ENCODE measurements at places on chromosomes 1 and 21.

DNA sequence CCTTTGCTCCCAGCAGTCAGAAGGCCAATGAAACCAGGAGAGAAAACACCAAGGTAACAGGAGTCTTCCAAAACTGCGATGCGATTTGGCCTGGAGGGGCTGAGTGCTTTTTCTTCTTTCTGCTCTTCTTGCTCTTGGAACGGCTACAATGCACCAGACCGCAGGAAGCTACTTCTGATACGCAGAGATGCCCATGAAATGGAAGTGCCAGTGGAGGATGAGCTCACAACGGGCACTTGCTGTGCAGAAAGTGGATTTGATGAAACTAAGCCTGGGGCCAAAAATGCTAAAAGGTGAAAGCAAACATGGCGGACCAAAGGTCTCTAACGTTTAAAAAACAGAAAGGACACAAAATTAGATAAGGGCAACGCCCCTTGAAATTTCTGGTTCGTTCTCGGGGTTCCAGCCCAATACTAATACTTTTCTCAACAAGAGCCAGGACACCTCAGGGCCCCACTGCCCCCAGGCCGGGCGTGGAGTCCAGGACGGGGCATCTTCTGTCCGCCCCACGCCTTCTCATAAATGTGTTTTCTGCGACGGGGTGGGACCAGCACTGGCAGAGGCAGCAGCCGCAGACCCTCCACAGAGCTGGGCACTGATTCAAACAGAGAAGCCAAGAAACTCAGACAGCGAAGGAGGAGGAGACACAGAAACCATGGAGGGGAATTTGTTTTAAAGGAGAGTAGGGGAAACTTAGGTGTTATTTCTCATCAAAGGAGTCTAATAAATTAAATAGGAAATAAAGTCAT lies 101.3 kb downstream of the CRYAA start:
- no peak for DNase-seq

- DNase-seq, result no peak
These were observed 10.1 kb downstream of the MFSD2A start for GRCh38 chr1:39965044-39965443.

DNA sequence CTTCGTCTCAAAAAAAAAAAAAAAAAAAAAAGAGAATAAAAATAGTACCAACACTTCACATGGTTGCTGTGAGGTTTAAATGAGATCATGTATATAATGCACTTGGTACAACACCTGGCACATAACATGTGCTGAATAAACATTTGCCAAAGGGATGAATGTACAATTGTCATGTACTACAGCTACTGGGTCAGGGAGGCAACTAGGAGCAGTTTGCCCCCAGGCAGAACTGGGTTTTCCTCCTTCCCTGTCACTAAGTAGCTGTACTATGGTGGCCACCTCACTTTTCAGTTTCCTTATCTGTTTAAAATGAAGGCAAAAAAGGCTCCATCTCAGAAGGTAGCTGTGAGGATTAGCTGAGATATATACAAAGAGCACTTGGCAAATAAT lies 11.5 kb downstream of the AK2 start:
- no peak for DNase-seq

DNA sequence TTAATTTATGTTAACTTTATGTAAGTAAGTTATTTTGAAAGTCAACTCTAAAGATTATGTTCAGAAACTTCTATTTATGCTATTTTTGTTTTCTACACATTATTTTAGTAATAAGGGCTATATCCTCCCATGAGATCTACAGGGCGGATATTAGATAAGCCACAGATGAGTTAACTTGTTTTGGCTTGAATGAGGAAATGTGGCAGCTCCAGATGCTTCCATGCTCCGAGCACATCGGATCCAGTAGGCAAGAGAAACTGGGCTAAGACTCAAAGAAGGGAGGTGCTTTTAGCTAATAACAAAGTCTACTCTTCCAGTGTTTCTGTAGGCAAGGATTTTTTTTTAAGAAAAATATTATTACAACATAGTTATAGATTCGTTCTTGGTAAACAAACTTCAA lies 20.0 kb upstream of the LAMC1 start:
- DNase-seq, result no peak

GRCh38 chr1:161993576-161993975 lies 30.1 kb downstream of the OLFML2B start:
- no peak for DNase-seq

- DNase-seq, result peak; percentile 80
These were observed 161.3 kb downstream of the TSEN15 start for GRCh38 chr1:184212649-184213314.

GRCh38 chr1:170369417-170369816 lies 162.5 kb upstream of the GORAB start:
- DNase-seq, result no peak

DNA sequence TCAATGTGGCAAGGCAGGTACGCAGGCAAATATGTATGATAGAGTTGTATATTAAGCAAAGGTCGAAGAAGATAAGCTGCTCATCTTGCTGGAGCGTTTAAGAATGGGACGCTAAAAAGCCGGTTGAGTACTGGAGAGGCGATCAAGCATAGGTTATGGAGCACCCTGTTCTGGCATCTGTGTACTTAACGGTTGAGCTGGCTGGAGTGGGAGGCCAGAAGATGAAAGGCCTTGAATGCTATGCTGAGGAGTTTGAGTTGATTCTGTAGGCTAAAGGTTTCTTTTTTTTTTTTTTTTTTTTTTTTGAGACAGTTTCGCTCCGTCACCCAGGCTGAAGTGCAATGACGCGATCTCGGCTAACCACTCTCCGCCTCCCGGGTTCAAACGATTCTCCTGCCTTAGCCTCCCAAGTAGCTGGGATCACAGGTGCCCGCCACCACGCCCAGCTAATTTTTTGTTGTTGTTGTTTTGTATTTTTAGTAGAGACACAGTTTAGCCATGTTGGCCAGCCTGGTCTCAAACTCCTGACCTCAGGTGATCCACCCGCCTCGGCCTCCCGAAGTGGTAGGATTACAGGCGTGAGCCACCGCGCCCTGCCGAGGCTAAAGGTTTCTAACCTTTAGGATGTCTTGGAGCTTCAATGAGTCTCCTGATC lies 850 bp upstream of the KHDC4 start:
- DNase-seq, result no peak

- DNase-seq, result no peak
These were observed 377.5 kb downstream of the GPATCH2 start for GRCh38 chr1:217253351-217253750.

GRCh38 chr1:23451441-23451840 lies 26.9 kb upstream of the TCEA3 start:
- DNase-seq, result no peak

GRCh38 chr1:187942986-187943385 lies 1114.2 kb downstream of the PLA2G4A start:
- no peak for DNase-seq

GRCh38 chr1:93705892-93706500 lies 24.4 kb upstream of the BCAR3 start:
- no peak for DNase-seq

- peak; percentile 82 for DNase-seq
These were observed at the start of gene SH3BGRL3 for GRCh38 chr1:26279456-26280332. SH3BGRL3 (plus strand) TSS chr1:26280086; CDS start chr1:26280156, 70 bp downstream.

DNA sequence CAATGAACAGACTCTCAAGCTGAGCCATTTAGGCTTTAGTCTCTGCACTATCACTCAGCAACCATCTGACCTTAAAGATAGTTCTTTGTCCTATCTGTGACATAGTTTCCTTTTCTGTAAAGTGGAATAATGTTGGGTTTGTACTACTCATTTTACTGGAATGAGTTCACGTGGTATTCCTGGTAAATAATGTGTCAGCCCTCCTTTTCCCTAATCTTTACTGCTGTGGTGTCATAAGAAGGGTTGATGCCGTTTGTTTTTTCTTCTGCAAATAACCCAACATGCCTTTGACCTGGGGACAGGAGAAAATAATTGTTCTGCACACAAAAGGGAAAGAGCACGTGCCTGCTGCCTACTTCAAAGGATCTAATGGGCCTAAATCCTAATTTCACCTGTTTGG lies 297.8 kb downstream of the BRINP3 start:
- no peak for DNase-seq

DNA sequence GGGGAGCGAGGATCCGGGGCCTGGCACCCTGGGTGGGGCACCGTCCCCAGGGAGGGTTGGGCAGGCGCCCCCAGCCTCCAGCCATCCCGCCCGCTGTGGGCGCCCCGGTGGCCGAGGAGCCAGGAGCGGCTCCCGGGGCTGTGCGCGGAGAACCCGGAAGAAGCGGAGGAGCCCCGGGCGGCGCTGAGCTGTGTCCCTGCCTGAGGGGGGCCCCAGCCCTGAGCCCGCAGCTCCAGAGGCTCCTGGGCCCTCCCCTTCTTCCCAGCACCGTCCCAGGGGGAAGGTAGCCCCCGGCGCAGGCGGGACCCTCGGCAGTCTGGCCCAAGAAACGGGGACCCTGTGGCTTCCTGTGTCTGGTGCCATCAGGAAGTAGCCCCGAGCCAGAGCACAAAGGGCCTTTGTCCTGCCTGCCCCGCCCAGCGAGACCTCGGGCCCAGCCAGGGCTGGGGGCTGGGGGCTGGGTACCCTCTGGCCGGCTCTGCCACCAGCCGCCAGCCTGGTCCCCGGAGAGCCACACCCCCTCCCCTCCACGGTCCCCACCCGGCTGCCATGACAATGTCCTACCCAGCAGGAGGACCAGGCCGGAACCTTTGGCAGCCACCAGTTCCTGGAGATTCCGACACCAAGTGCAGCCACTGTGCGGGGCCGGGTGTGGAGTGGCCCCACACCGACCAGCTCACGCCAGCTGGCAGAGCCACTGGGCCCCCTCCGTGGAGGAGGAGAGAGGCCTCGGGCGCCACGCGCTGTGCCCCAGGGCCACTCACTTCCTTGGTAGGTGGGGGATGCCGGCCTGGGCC lies 15.6 kb upstream of the TTLL10 start:
- DNase-seq, result peak; percentile 92

GRCh38 chr21:29449306-29449950 lies 150.7 kb downstream of the BACH1 start:
- no peak for DNase-seq

- no peak for DNase-seq
These were observed 12.7 kb upstream of the CASQ1 start for GRCh38 chr1:160177667-160178066.

GRCh38 chr1:169511316-169512005 lies 25.7 kb upstream of the SLC19A2 start:
- DNase-seq, result no peak

DNA sequence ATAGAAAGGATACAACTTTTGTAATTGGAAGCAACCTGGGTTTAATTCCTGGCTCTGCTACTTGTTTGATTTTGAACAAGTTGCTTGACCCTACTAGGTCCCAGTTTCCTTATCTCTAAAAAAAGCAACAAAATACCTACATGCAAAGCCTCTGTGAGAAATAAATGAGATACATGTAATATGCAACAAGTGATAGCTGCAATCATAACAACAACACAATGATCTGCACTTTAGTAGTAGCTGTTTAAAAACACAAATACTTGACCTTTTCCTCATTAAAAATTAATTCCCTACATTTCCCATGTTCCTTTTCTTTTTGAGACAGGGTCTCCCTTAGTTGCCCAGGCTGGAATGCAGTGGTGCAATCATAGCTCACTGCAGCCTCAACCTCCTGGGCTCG lies 40.0 kb downstream of the FRRS1 start:
- no peak for DNase-seq

- DNase-seq, result no peak
These were observed 162.6 kb downstream of the PIK3R3 start for GRCh38 chr1:45969866-45970265.

GRCh38 chr1:189605226-189605625 lies 872.4 kb downstream of the BRINP3 start:
- DNase-seq, result no peak

DNA sequence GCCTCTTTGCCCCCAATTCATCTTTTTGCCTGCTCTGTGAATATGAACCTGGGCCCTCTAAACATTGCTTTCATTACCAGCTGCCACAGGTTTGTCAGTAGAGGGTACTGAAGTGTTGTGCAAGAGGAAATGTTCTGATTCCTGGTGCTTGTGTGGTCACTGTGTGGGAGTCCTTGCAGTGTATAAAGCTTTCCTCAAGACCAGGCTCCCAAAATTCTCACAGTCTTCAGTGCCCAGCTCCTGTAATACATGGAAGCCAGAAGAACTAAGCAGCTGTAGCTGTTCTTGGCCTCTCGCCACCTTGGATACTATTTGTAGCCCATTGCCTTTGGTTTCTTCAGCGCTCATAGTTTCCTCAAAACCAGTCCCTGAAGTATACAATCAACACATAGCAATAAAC lies 1046.2 kb downstream of the BRINP3 start:
- no peak for DNase-seq

DNA sequence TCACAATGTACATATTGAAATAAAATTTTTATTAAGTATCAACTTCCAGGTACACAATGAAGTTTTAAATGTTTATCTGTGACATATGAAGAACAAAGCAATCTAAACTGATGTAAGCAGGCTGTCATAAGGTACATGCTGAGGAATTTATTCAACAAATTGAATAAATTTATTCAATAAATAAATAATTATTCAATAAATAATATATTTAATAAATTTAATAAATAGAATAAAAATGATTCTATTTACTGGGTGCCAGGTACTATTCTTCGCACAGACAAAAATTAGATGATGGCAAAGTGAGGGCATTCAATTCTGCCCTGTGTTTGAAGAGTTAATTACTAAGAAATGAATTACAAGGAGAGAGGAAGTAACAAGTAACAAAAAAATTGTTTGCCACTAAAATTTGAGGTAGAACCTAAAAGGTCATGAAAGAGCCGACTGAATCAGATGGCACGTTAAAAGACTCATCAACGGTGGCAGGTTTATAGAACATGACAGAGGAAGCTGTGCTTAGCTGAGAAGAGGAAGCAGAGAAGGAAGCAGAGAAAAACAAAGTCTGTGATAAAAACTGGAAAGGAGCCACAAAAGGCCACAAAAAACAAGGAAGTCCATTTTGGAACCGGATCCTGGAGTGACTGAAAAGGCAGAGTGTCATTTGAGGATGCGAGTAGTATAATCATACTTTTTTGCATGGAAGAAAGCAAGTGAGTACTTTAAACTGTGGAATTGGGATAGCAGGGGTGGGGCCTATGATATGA lies 2.2 kb upstream of the USP24 start:
- DNase-seq, result no peak

- no peak for DNase-seq
These were observed 42.8 kb downstream of the CNN3 start for GRCh38 chr1:94884106-94884505.

GRCh38 chr1:206516728-206516990 lies 9.3 kb downstream of the RASSF5 start:
- DNase-seq, result no peak

DNA sequence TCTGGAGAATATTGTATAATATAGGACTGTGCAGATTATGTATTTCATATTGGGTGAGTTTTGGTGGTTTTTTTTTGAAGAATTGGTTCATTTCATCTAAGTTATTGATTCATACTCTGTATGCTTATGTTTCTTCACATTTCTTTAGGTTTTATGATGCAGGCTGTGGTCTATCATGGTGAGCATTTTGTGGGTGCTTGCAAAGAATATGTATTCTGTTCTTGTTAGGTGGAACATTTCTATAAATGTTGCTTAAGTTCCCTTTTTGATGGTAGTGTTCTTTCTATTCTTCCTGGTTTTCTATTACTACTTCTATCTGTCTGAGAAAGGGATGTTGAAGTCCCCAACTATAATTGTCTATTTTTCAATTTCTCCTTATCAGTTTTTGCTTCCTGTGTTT lies 42.6 kb downstream of the PKN2 start:
- DNase-seq, result no peak

Measured in Calu3 (cell line).